ENCODE measurements at places on chromosomes 5 and 9.

DNA sequence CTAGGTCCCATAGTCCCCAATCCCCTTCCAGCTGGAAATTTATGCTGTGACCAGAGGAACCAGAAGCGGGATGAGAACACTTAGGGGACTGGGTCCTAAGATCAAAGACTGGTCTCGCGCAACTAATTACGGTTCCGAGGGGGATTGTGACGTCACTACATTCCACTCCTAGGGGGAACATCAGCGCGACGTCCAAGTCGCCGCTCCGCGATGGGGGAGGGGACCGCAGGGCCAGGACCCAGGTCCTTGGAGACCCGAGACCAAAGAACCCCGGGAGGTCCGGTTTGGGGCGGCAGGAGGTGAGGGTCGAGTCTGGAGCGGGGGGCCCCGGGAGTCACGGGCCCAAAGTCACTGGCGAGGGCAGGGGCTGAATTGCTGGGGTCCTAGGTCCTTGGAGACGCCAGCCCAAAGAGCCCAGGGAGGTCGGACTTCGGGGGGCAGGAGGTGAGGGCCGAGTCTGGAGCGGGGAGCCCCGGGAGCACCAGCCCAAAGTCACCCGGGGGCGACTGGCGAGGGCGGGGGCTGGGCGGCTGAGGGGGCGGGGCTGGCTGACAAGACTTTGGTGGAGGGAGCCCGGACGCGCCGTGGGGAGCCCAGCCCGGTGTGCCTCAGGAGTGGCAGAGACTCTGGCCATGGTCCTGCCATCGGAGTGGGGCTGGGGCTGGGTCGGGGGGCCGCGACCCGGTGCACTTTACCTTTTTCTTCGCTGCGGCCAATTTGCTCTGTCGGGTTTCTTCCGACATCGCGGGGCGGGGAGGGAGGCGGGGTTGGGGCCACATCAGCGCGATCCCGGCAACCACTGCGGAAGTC lies at the start of gene GOLGA2:
Gene GOLGA2, minus strand, starts transcription at position 810 of the 810 bp plus-strand sequence. Its CDS starts 31 bp downstream, at position 779.
- no peak for DNase-seq

- no peak for DNase-seq
Observed at GRCh38 chr9:85577353-85577952, 164.3 kb downstream of the AGTPBP1 start.

DNA sequence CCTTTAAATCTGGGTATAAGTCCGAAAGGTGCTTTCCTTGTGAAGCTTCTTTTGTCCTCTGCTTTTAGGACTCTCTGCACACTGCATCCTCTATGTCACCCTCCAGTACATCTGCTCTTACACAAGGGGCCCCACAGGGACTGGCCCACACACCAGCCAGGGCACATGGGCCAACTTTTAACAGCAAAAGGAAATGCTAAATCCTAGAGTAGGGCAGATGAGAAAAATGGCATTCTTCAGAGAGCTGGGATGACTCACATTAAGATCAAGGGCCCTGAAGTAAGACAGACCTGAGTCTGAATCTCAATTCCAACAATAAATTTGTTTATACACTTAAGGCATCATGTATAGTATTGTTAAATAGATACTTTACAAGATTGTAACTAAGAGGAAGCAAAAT lies 40.3 kb upstream of the CDKN2B start:
- no peak for DNase-seq

DNA sequence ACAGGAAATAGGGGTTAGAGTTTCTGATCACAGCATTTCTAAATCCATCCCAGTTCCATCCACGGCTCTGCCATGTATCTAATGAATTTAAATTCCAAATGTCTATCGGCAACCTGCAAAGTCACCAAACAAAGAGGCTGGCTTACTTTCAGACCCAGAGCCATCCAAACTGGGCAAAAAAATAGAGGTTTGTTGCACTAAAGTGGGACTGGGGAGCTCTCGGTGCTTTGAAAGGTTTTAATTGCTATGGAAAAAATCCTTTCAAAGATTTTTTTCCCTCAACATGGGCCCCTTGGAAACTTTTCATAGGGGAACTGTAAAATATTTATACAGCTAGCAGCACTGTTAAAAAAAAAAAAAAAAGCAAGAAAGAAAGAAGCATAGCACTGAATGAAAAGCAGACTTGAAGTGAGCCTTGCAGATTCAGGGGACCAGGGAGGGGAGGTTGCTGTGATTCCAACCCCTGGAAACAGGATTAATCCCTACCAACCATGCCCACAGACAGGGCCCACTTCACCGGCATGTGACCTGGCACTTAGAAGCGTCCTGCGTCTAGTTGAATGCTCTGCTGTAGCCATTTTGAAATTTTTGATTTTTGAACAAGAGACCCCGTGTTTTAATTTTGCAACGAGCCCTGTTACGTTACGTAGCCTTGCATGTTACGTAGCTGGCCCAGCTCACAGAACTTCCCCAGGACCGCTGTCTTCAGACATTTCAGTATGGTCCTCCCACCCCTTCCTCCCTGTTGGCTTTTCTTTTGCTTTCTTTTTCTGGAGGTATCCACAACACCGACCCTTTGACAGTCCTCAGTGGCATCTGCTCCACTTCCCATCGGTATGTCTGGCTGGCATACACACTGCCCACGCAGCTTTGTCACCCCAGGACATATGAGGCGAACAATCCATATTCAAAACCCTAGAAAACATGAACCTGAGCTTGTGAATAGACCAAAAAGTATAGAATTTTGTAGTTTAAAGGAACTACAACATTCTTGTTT lies 105.3 kb upstream of the NFIB start:
- no peak for DNase-seq

- no peak for DNase-seq
Observed at GRCh38 chr9:134923466-134923865, 5.8 kb upstream of the FCN1 start.

DNA sequence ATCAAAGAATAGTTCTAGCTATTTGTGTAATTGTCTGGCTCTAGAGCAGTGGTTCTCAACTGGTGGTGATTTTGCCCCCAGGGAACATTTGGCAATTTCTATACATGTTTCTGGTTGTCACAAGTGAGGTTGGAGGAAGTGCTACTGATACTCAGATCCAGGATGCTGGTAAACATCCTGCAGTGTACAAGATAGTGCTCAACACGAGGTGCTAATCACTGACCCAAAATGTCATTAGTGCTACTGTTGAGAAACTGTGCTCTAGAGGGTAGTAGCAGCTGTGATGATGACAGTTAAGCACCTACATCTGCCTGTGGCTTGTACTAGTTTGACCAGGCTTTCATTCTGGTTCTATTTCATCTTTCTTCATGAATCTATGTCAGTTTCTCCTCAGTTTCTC lies 22.1 kb downstream of the LRRC19 start:
- DNase-seq = no peak

DNA sequence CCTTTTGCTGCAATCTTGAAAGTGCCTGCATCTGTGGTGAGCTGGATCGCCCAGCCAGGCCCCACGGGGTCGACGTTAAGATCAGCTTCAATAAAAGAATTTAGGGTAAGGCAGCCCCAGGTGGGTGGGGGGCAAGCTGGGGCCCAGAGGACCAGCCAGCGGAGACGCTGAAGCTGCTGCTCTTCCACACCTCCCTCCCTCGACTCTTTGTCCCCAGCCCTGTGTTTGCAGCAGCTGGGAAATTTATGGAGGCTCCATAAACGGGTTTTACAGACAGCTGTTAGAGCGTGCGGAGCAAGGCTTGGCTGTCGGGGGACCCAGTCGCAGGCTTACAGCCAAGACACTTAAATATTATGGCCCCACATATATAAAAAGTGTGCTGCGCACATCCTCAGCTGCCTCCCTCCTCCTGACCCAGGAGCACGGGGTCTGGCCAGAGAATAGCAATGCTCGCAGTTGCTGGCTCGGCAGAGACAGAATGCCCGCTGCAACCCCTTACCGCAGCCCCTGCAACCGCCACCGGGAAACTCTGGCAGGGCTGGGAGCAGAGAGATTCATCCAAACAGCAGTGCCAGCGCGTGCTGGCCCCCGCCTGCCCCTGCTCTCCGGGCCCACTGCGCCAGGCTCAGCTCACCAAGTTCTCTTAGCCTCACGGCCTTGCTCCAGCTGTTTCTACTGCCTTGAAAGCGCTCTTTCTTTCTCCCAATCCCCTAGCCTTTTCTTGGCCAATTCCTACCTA lies 28.4 kb upstream of the MVB12B start:
- DNase-seq = no peak

GRCh38 chr5:90557391-90557790 lies 1.2 kb upstream of the ADGRV1 start:
- no peak for DNase-seq

DNA sequence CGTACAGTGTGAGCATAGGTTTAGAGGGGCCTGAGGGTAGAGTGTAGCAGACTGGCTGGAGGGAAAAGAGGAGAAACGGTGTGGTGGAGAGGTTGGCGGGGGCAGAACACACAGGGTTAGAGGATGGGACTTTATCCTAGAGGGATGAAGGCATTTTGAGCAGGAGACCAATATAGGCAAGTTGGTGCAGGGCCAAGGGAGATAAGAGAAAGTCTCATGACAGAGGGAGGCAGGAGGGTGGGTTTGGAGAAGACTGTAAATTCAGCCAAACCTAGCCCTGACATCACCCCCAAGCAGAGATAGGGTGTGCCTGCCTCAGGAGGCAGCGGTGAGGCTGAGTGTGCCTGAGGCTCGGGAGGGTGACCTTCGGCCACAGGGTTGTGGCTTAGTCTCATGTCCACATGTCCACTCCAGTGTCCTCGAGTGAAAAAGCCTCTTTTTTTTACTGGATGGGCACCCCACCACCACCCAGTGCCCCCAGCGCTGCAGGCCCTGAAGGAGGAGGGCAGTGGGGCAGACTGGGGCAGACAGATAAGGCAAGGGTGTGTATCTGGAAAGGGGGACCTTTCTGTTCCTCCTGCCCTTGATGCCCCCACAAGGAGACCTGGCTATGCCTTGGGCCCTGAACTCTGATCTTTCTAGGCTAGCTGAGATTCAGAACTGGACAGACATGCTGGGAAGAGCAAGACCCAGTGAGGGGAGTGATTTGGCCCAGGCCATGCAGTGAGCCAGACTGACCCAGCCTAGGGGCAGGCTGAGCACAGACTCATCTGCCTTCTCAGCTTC lies 108.7 kb downstream of the RGS3 start:
- DNase-seq = no peak

DNA sequence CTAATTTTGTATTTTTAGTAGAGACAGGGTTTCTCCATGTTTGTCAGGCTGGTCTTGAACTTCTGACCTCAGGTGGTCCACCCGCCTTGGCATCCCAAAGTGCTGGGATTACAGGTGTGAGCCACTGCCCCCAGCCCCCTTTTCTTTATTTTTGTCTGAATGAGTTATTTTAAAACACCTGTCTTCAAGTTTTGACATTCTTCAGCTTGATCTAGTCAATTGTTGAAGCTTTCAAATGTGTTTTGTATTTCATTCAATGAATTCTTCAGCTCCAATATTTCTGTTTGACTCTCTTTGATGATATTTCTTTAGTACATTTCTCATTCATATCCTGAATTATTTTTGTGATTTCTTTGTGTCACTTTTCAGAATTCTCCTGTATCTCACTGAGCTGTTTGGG lies 486.2 kb downstream of the DMAC1 start:
- DNase-seq = no peak

DNA sequence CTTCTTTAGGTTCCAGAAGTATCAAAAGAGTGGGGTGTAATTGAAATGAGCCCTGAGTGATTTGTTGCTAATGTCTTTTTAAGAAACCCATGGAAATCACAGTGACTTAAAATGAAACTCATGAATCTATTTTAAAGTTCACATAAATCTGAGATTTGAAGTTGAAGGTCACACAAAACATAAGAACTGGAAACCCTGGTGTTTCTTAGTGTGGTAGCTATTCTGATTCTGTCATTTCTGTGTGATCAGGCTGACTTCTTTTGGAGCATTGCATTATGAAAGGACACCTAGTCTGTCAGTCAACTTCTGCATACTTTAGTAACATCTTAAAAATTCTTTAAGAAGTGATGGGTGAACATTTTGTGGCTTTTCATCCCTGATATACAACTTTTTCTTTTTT lies 448.8 kb downstream of the TLE4 start:
- DNase-seq = no peak

- no peak for DNase-seq
Observed at GRCh38 chr5:65721050-65721719, 724 bp downstream of the SGTB start.

GRCh38 chr5:135560858-135561257 lies 17.9 kb downstream of the CXCL14 start:
- no peak for DNase-seq
